Stimulated activated CD4-positive, alpha-beta T cell treated with anti-CD3 and anti-CD28 coated beads, TNF-alpha, amount 100 ng/mL, for 24 hours (primary cell): ENCODE measurements at places on chromosomes 6 and 20.

- DNase-seq, result no peak
Measured at GRCh38 chr6:158109748-158110147, 58.3 kb downstream of the SERAC1 start.

DNA sequence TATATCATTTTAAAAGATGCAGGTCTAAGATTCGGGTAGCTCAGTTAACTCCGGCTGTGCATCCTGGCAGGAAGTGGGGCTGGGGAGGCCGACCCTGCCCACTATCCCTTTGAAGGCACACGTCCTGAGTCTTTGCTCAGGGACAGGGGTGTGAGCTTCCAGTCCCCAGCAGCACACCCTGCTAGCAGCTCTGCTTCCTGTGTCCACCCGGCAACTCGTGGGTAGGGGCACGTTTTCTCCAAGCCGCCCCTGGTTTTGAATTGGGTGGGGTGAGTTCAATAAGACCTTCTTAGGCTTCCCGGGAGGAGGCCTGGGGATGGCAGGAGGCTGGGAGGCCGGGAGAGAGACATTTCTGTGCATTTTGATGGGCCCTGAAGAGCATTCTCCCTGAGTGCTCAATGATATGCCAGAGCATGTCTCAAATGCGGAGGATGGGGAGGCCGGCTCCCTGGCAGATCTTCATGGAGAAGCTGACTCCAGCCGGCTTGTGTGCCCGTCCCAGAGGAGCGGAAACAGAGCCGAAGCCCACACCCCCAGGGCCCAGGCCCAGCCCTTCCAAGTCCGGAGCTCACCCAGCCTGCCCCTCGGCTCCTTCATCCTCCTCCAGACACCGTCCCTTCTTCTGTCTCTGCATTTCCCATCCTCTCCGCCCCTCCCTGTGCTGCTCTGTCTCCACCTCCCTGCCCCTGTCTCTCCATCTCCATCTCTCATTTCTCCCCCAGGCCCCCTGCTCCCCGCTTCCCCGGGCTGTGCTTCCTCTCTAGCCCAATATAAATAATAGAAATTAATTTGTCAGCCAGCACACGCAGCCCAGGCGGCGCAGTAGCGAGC lies 36.3 kb upstream of the ZFAND3 start:
- DNase-seq, result no peak

GRCh38 chr6:33628401-33628964 lies 7.4 kb downstream of the ITPR3 start:
- DNase-seq, result no peak

DNA sequence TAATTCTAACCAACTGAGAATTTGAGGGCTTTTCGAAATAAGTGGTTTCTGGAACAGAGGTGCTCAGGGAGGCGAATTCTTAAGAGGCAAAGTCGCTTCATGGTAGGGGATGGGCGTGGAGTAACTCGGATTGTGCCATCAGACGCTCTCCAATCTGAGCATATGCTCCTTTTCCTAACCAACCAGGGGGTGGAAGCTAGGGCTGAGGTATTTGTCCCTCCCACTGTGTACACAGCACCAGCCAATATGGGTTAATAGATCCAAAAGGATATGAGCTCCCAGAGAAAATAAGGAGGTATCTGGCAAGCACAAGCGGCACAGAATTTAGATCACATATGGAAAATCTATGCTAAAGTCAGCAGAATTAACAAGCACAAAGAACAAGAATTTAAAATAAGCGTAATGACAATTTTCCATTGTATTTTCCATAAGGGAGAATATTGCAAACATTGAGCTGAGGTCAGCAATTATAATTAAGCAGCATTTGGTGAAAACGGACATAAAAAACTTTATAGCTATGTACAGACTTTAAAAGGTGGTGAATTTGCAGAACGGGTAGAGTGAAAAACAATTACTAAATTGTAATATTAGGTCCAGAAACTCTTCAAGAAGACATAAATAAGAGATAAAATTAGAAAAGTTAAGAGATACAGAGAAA lies 55.0 kb upstream of the PHACTR1 start:
- no peak for DNase-seq

DNA sequence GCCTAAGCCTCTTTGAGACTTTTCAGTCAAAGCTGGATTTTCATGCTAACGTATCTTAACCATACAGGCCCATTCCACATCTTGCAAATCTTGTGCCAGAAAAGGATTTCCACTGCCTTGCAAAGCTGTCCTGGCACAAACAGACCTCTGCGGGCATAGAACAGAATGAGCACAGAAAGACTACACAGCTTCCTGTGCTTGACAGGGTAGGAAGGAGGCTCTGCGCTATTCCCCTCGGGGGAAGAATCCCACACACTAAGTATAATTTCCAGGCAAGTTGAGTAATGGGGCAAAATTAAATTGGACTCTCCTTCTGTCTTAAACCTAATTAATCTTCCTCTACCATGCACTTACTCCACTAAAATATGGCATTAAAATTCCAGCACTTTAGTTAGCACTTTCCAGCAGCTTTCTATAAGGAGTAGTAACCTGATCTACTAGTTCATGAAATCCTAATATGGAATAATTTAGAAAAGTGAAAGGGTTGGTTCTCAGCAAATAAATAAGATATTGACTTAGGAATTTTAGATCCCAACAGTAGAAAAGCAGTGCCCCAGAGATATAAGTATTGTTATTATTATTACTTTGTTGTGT lies 532.1 kb upstream of the JAG1 start:
- DNase-seq, result no peak

- no peak for DNase-seq
Measured at GRCh38 chr20:51579137-51579536, 36.6 kb upstream of the NFATC2 start.

DNA sequence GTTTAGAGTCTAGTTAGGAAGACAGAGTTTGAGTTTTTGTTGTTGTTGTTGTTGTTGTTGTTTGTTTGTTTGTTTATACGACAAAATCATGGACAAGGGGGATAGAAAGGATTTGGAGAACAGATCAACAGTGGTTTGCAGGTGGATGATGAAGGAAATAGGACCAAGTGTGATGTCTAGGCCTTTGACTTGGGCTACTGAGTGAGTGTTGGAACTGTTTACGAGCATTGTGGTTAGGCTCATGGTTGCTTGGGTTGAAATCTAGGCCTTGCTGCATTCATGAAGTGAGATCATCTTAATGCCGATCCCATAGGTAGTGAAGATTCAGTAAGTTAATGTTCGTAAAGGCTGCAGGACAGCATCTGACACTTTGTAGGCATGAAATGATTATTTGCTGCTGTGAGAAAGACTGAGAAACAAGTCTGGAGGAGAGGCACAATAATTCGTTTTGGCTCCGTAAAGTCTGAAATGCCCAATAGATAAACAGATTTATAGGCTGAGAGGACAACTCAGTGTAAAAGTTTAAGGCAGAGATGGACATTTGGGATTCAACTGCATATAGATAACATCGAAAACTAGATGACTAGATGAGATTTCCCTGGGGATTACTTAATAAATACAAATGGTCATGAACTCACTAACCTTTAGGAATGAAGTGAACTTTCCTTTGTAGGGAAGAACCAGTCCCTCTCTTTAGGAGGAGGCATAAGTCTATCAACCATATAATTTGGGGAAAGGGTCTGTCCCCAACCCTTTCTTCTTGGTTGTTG lies 70.0 kb downstream of the HDDC2 start:
- DNase-seq, result no peak

GRCh38 chr6:105459864-105460263 lies 57.0 kb upstream of the PREP start:
- DNase-seq, result no peak

DNA sequence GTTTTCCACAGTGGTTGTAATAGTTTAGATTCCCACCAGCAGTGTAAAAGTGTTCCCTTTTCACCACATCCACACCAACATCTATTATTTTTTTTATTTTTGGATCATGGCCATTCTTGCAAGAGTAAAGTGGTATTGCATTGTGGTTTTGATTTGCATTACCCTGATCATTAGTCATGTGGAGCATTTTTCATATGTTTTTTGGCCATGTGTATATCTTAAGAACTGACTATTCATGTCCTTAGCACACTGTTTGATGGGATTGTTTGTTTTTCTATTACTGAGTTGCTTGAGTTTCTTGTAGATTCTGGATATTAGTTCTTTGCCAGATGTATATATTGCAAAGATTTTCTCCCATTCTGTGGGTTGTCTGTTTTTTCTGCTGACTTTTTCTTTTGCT lies 820.1 kb downstream of the TENT5A start:
- DNase-seq, result no peak

DNA sequence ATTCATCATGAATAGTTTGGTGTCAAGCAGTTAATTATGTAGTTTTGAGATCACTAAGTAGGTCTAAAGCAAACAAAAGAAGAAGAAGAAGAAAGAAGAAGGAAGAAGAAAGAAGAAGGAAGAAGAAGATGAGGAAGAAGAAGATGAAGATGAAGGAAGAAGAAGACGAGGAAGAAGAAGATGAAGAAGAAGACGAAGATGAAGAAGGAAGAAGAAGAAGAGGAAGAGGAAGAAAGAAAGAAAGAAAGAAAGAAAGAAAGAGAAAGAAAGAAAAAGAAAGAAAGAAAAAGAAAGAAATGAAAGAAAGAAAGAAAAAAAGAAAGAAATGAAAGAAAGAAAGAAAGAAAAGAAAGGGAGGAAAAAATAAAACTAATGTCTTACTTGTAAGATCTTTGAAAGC lies 9.2 kb downstream of the TMC2 start:
- DNase-seq, result no peak

GRCh38 chr6:79813854-79814709 lies 133.3 kb downstream of the ELOVL4 start:
- peak; percentile 24 for DNase-seq

DNA sequence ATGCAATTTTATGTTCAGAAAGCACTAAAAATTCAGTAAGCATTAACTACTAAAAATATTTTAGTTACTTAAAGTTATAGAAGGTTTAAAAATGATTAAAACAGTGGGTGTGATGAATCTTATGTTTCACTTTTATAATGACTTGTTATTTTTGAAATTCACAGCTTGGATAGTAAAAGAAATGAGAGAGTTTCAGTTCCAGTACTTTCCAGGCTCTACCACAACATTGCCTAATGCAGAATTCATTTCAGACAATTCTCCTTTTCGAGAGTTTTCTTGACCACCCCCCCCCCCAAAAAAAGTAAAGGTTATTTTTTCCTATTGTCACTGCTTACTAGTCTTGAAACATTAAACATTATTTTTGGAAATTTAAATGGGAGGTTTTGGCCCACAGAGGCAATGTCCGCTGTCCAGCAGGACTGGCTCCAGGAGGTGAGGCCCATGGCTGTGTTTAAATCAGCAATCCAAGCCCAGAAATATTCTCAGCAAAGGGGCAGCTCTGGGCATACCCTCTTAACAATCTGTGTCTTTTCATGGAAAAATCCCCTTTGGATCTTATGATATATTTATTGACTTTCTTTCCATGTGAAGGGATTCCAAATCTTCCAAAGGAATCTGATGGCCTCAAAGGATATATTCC lies 519.9 kb downstream of the MAFB start:
- DNase-seq, result no peak

DNA sequence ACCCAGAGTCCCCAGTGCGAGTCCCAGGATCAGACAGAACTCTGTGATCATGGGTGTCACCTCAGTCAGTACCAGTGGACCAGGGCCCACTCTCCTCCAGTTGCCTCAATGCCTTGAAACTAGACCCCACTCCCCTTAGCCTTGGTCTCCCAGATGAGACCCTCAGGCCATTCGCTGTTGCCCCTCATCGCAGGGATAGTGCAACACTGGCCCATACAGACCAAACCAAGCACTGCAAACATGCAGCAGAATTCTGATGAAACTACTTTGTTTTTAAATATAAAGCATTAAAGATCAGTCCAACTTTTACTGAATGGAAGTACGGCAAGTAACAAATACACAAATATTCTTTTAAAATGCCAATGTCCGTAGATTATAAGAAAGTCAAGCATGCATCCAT lies 101.2 kb upstream of the NT5E start:
- DNase-seq, result no peak
